ENCODE measurements at places on chromosomes 3 and 15. TPM values are rescaled to one million over a fixed set of nuclear protein-coding genes. Genes with fewer than 3 reads are reported as not detected.

CADM2 gene
- total RNA-seq: 2.5 TPM

RTP1 gene
- not detected for total RNA-seq

VGLL3 gene
- total RNA-seq: 1.2 TPM

UROC1 gene
- not detected for total RNA-seq

NR1I2 gene
- 90.8 TPM for total RNA-seq

WDR72 gene
- 1.2 TPM for total RNA-seq

DNA sequence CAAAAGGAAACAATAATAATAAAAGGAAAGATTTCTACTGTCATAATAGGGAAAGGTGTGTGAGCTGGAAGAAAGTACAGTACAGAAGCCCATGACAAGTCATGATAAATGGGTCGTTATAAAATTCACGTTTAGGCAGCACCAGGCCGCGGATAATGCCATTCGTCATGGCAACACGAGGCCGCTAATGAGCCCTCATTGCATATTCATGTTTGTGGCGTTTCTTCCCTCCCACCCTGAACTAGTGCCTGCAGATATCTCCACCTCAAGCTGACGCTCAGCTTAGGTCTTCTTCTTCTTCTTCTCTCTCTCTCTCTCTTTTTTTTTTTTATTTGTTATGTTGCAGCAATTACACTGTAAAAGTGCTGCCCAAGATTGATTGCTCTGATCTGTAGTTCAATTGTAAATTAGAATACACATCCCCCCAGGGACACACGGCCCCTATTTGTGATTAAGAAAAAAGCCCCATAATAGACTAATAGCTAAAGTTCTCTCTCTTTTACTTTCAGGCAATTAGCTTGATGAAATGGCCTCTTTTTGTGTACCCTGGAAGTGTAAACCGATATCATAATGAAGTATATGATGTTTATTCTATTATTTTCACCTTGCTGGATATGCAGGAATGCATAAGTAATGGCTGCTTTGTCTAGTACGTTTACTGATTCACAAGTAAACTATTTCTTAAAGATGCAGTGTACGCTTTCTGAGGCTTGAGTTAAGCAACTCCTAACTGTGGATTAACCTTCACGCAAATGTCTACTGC is 61.9 kb upstream of the NR2F2 start:
- no peak for DNase-seq

DNA sequence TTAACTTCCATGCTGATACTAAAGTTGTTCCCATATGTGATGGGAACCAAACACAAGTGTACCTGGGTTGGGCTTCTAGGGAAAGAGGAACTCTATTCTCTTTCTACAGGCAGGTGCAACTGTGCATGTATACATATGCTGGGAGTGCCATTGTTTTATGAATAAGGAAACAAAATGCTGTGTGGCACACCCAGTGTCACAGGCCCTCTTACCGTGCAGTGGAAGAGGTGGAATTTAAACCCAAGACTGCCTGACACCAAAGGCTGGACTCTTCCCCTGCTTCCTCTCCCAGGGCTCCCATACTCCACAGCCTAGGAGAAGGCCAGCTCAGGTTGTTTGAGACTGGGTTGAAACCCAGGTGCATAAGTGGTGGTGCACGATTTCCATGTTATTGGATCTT is 1.9 kb upstream of the FETUB start:
- peak; percentile 63 for DNase-seq

- no peak for DNase-seq
These were observed 10.5 kb downstream of the LRRK1 start for GRCh38 chr15:100929641-100930042.

DNA sequence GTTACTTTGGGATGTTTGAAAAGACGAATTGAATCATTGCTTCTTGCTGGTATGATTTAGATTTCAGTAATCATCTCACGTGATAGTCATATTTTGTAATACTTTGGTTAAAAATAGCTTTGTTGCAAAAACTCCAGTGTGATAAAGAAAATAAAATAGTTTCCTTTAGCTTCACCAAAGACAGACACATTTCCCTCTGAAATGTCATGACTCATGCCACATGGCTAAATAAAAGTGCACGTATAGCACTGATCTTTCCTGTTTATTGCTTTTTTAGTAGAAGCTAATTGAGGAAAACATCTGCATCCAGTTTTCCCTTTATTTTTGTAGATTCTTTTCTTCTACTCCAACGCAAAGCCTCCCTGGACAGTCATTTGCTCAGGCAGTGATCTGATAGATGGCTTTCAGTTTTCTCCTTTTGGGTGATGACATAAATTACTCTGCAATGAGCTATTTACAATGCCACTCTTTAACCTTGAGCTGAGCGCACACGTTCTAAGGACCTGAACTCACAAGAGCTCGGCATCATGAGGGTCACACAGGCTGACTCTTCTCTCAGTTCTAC is 84.9 kb downstream of the ARNT2 start:
- DNase-seq: no peak

- no peak for DNase-seq
These were observed 14.6 kb downstream of the PLSCR5 start for GRCh38 chr3:146590521-146590920.

DNA sequence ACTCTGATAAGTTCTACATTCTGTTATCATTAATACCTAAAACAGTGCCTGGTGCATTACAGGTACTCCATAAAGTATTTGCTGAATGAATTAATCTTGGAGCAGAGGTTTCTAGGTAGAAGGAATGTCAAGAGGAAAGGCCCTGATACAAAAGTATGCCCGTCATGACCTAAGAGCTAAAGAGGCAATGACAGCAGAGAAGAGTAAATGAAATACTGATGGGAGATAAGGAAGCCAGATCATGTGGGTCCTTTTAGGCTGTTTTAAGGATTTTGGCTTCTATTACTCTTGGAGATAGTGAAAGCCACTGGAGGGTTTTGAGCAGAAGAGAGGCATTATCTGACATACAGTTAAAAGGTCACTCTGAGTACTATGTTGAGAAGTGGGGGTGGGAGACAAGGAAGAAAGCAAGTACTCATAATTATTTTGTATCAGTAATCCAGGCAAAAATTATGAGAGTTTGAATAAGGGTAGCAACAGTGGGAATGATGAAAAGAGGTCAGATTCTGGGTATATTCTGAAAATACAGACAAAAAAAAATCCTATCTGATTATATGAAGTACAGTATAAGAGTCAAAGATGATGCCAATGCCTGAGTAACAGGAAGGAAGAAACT is 48.3 kb downstream of the DENND4A start:
- DNase-seq: no peak

GRCh38 chr3:89260721-89261120 is 153.3 kb downstream of the EPHA3 start:
- no peak for DNase-seq

DNA sequence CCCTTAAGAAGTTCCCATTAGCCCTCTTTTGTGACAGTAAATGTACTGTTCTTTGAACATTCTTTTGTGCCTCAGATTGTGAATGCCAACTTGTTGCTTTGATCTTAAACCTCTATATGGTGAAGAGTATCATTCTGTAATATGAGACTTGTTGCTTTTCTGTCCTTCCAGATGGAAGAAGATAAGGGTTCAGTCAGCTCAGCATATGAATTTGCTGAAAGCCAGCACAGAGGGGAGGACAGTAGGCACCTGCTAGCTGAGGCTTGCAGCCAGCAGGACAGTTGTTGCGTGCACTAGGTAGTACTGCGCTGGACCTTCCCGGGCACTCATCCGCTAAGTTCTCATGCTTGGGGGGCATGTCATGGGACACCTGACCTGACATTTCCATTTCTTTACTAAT is 74.7 kb downstream of the DCUN1D1 start:
- DNase-seq: no peak

GRCh38 chr15:66803182-66803729 is 101.2 kb downstream of the SMAD6 start:
- peak; percentile 83 for DNase-seq

DNA sequence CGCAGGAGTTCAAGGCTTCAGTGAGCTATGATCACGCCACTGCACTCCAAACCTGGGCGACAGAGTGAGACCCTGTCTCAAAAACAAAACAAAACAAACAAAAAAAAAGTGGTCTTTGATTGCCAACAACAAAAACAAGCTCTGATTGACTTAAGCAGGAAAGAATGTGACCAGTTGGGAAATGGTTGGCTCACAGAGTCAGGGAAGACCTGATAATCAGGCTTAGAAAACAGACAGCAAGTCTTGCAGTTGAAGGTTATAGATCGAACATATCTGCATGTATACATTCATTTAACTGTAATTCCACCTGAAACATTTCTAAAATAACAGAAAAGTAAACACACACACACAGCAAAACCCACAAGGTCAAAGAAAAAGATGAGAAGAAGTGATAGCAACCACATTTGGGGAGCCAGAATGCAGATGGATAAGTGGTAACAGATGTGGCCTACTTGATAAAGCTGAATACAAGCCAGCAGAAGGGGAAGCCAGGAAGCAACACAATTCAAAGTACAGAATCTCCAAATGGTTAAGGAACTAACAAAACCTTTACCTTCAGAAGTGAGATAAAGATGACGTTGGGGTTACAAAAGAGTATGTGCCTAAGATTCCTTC is 699.9 kb upstream of the ZNF385D start:
- no peak for DNase-seq

DNA sequence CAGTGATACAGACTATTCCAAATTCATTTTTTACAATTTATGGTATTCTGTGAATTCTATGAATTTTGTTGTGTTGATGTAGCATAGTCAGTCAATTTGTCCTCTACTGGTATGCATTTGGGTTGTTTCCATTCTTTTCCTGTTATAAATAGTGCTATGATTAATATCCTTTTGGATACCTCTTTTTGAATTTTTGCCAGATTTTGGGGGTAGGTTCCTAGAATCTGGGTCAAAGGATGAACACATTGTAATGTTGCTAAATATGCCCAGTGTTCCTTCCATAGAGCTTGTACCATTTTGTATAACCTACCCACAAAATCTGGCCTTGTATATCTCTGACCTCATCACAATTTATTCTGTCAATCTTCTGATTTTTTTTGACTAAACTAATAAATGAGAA is 44.4 kb upstream of the C3orf38 start:
- no peak for DNase-seq

GRCh38 chr3:68056556-68056955 is 402.1 kb upstream of the SUCLG2 start:
- no peak for DNase-seq

DNA sequence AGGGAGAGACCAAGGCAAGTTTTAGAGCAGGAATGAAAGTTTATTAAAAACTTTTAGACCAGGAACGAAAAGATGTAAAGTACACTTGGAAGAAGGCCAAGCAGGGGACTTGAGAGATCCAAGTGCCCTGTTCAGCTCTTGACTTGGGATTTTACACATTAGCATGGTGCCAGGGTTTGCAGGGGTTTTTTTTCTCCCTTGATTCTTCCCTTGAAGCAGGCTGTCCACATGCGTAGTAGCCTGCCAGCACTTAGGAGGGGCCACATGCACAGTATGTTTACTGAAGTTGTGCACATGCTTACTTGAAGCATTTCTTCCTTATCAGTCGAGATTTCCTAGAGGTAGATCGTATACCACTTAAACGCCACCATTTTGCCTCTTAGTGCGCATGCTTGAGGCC is 277.5 kb upstream of the AGTR1 start:
- DNase-seq: no peak

DNA sequence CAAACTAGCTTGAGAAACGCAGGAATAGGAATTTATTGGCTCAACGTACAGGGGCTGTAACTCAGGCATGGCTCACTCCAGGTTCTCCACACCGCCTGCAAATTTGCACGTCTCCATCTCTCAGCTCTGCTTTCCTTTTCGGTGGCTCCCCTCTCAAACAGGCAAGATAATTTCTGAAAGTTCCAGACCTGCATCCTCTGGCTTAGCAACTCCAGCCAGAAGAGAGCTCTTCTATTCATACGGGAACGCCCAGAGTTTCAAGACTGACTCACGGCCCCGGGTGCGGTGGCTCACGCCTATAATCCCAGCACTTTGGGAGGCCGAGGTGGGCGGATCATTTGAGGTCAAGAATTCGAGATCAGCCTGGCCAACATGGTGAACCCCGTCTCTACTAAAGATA is 139.7 kb upstream of the BNIP2 start:
- no peak for DNase-seq

Measured in left colon (tissue), 2 donors.